ENCODE measurements at places on chromosomes 1 and 21.

GRCh38 chr1:204445860-204446412 lies 34.3 kb upstream of the PPP1R15B start:
- DNase-seq = peak; percentile 87

DNA sequence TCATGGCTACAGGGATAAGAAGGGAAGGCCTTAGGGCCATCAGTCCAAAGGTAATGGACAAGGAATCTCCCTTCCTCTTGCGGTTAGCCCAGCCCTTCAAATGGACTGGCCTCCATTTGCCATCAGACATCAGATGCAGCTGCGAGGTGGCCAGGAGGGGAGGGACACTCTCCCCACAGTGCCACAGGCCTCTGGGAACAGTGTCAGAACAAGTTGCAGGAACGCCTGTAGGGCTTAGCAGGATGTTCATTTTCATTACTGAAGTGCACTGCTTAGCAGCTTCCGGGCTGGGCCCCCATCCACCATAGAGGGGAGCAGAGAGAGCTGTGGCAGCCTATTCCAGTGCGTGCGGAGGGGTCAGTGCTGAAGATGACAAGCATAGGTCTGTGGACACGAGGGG lies 127.5 kb downstream of the GALNT2 start:
- no peak for DNase-seq

DNA sequence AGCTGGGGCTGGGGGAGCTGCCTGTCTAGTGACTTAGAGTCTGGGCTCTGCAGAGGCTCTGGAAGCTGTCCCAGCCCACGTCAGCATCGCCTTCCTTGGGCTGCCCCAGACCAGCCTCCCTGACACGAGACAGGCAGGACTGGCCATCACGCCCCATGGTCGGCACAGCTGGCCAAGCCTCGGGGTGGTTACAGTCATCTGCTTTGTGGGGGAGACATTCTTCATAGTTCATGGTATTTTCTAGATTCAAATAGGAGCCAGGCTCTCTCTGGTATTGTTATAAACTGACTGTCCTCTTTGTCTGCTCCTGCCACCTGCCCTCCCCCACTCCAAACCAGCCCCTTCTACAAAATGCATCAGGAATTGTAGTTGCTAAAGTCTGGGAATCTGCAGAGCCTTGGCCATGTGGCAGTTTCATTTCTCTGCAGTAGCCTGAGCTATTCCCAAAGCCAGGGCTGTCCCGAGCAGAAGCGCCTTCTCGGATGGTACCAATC lies 29.4 kb downstream of the OLFML2B start:
- DNase-seq = no peak

DNA sequence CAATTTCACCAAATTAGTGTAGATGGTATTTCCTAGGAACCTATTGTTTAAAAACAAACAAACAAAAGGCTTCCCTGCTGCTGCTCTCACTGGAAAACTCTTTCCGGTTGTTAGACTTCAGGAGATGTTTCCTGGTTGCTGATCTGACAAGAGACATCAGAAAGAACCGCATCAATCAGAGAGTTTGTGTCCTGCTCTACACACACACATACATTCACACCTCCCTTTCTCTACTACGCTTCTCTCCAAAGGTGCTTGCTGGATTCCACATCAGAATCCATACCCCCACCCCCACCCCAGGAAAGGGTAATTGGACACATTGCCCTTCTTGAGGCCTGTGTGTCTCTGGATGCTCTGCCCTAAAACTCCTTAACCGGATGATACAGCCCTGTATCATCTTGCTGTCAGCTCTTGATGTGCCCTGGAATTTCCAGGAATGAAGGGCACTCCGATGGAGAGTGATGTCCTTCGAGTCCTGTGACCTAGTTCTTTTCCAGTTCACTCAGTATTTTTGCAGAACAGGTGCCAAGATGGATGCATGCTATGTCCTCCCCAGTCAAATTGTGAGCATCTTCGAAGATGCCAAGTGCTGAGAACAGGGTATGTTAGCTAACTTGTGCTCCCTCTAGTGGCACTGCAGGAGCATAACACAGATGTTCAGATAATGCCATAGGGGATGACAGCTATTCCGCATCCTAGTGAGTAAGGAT lies 113.7 kb upstream of the SLC35F3 start:
- DNase-seq = peak; percentile 78

GRCh38 chr1:198143797-198144196 lies 13.0 kb upstream of the NEK7 start:
- no peak for DNase-seq

DNA sequence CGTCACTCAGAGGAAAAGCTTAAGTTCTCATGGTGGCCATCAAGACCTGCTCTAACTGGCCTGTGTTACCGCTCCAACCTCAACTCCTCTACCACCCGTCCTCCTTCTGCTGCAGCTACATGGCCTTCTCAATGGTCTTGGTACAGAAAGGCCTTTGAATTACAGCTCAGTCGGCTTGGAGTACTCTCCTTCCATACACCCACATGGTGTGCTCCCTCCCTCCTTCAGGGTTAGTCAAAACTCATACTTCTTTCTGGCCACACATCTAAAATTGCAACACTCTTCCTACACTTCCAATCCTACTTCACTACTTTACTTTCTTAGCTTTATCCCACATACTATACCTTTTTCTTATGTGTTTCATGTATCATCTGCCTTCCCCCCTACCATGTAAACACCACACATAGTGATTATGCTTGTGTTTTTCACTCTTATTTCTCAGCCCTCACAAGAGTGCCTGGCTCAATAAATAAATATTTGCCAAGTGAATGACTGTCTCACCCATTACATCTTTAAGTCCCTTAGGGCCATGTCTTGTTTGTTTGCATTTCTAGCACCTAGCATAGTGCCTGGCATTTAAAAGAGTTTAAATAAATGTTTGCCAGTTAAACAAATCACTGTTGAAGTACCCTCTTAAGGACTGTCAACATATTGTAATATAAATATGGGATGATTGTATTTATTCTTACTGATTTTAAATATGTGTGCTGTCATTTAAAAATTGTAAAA lies 37.6 kb upstream of the HMCN1 start:
- no peak for DNase-seq

DNA sequence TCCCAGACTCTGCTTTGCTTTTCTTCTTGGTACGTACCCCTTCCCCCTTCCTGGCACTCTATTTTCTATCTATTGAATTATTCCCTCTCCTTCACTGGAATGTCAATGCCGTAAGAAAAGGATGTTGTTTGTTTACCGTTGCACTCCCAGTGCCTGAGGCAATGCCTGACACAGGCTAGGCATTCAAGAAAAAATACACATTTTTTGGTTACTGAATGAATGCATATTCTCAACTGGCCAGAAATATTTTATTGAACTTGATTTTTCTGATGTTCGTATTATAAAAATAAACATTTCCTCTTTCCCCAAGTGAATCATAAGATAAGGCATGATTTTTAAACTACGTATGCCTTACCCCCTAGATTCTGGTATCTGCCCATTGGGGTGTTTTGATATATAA lies 41.2 kb downstream of the GNG12 start:
- DNase-seq = peak; percentile 49

DNA sequence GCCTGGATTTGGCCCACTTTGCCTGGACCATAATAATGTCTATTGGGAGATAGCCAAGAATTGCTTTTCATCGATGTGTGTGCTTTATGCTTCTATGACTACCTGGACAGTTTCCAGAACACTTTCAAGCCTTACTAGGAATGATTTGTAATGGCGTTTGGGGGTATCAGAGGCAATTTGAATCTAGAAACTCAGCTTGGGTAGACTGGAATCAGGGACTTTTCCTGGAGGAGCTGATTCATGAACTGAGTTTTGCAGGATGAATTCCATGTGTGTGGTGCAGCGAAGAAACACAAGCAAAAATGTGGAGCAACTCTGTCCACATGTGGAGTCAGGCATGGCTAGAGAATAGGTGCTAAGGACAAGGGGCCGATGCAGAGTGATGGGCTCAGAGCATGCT lies 11.9 kb upstream of the TMEM61 start:
- DNase-seq = no peak

GRCh38 chr1:30909365-30910068 lies 959 bp upstream of the SDC3 start:
- peak; percentile 75 for DNase-seq

GRCh38 chr1:210412240-210412639 lies 83.5 kb downstream of the HHAT start:
- no peak for DNase-seq

- DNase-seq = peak; percentile 41
Observed at GRCh38 chr1:21668232-21668950, 766 bp downstream of the RAP1GAP start.

- peak; percentile 49 for DNase-seq
Observed at GRCh38 chr1:64745181-64745985, 508 bp downstream of the RAVER2 start.

DNA sequence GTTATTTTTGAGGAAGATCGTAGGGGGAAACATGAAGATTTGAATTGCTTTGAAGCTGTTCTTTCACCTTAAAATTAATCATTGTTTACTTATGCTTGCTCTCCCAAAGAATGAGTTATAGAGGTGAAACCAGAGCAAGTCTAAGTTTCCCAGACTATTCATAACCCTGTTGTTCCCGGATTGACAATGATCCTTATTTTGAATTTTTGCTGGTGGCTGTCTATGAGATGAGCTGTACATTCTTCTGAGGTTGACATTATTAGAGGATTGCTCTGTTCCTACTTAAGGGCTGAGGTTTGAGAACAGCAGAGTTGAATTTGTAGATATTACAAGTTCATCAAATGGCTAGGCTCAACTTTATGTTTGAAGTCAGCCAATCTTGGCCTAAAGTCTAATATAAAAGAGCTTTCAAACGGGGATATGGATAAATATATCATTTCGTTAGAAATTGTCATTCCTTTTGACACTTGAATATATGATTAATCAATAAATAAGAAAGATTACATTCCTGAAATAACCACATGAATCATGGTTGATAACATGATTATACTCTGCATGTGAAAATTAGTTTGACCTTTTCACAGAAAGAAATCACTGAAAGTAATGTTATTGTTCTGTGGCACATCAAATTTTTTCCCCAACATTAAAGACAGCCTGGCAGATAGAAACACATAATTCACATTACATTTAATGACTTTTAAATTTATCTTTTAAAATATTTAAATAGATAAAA lies 19.1 kb upstream of the PDE4B start:
- no peak for DNase-seq

DNA sequence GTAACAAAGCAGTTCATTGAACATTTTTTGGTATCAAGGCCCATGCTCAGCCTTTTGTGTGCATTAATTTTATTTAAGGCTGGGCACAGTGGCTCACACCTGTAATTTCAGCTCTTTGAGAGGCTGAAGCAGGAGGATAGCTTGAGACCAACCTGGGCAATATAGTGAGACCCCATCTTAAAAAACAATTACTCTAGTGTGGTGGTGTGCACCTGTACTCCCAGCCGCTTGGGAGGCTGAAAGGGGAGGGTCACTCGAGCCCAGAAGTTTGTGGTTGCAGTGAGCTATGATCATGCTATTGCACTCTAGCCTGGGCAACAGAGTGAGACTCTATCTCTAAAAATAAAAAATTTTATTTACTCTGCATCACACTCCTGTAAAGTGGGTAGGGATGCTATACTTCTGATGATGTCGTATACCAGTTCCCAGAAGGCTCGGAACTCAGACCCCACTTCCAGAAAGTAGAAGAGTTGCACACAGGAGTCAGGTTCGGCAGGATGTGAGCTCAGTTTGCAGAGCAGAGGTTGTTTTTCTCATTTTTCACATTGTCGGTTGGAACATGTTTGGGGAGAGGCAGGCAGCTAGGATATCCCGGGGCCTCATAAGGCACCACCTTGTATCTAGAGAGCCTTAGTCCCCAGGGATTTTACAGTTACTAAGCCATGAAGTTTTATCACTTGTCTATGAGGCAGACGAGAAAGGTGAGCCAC lies 144.6 kb downstream of the GALNT2 start:
- no peak for DNase-seq

DNA sequence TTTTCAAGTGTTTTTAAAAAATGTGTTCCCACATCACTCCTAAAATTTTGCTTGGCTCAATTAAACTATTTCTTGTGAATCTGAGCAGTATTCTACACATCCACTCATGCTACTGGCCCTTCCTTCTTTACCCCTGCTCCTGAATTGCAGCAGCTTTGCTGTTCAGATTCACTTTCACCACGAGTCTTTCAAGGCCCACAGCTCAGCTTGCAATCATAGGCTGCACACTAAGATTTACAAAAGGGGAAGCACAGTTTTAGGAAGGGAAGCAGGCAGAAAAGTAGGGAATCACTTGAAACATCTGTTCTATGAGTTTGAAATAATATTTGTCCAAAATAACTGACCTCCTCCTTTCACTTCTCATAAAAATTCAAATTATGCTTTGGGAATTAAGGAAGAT lies 70.9 kb upstream of the EDEM3 start:
- DNase-seq = no peak

DNA sequence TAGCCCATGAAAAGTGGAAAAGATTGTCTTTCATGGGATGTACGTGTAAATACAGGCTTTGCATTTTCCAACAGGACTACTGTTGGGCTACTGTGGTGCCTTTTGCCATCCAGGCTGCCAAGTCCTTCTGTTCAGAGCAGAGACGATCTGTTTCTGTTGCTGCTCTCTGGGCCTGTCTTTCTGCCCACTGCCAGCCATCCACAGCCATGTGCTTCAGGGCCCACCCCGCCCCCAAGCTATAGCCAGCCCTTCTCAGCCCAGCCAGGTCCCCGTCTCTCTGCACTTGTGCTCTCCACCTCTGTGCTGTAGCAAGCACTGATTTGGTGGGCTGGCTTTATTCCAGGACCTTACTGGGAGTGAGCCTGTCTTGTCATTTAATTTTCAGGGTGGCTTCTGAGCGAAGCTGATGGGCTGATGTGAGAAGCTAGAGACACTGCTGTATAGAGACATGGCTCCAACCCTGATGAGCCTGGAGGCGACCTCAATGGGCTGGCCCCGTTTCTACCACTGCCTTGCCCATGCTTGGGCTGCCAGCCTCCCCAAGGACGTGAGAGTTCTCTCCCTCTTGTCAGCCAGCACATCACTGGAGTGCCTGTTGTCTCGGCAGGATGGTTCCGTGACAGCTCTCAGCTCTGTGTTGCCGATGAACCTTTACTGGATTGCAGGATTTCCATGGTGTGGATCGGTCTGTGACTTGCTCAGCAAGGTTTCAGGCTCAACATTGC lies 137.8 kb downstream of the PEX14 start:
- no peak for DNase-seq

DNA sequence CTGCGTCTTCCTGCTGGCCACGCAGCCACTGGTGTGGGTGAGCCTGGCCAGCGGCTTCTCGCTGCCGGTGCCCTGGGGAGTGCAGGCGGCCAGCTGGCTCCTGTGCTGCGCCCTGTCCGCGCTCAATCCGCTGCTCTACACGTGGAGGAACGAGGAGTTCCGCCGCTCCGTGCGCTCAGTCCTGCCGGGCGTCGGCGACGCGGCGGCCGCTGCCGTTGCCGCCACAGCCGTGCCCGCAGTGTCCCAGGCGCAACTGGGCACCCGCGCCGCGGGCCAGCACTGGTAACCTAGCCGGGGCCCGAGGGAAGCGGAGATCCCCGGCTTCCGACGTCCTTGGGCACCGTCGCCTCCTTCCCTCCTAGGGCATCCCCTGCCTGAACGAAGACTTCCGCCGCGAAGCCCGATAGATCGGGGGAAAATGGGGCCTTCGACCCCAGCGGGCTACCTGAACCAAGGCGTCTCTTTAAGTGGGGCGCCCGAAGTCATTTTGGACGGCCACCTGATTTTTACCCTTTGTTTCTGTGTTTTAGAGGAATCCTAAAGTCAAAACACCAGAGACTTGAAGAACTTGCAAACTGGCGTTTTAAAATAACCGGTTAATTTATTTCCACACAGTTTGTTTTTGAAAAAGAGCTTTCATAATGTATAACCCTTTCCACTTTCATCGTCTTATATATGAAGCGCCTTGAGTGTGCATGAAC lies 2.0 kb downstream of the GPR88 start:
- peak; percentile 66 for DNase-seq

All from GM23338 (cell line).